G401 (cell line): ENCODE measurements at places on chromosomes 6 and 20. TPM values are rescaled to one million over a fixed set of nuclear protein-coding genes. Genes with fewer than 3 reads are reported as not detected.

DNA sequence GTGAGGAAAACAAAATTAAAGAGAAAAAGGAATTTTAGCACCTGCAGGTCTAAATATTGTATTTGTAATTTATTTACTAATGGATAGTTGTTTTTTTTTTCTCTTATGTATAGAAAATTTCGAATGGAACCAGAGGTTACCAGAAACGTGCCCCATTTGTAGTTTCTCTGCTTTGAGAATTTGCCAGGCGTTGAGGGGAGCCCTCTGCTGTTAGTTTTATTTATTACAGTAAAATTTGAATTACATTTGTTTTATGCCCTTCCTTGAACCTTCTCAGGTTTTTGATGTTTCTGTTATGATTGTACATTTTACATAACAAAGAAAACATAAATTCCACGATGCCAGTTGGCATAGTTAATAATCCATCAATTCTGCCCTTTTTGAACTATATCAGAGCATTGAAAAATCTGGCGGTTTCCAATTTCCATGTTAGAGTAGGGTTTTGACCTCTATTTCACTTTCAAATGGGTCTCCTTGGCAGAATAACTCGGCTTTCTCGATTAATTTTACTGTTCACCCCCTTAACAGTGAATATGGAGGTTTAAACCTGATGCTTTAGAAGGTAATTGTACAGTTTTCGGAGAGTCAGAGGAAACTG lies 35.1 kb upstream of the RFPL4B start:
- peak; percentile 11 for DNase-seq

DNA sequence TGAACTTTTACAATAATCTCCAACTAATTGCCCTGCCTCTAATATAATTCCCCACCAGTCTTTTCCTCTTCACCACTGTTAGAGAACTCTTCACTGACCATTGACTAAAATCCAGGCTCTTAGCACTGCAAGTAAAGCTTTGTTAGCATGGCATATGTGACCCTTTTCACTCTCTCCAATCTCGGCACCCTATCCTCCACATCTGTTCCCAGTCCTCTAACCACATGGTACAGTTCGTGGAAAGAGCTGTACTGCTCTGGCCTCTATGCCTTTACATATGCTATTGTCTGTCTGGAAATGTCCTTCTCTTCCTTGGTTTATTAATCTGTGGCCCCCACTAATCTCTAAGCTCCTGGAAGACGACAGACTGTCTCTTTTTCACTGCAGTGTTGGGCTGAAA lies 63.0 kb upstream of the EIF2S2 start:
- no peak for DNase-seq

CTAGE9 gene
- not detected in 2 replicates for total RNA-seq

- no peak for DNase-seq
Measured at GRCh38 chr6:47715782-47716181, 17.4 kb downstream of the ADGRF4 start.

SIRPB1 gene
- total RNA-seq, result 0.75 and 2.5 TPM in 2 replicates

GRCh38 chr20:33570743-33571142 lies 80.8 kb downstream of the CBFA2T2 start:
- no peak for DNase-seq

DNA sequence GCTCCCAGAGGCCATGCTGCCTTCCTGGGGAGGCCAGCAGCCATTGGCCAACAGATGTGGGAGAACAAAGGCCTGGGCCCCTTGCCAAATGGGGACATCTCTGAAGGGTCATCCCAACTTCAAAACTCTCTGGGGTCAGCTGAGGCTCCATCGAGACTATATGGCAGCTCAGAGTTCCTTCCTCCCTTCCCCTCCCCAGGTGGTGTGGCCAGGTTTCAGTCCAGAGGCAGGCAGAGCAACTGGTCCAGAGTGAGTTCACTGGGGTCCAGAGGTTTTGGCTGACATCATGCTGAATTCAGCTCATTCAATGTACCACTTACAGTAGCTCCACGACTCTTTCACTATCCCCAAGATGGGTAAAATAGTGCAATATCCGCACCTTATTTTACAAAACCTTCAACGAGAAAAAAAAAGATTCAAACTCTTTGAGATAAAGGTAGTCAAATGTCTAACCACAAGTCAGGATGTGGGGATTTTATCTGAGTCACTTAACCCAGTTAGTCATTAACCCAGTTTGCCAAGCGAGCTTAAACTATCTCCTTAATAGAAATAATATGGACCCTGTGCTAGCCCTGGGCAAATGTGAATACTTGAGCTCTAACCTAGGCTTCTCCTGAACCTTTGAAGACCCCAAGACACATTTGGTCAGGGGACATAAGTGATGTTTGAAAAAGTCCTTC lies 108.4 kb upstream of the PLEKHG1 start:
- DNase-seq, result no peak

ULBP3 gene
- total RNA-seq, result 0.37 and 2.5 TPM in 2 replicates

DNA sequence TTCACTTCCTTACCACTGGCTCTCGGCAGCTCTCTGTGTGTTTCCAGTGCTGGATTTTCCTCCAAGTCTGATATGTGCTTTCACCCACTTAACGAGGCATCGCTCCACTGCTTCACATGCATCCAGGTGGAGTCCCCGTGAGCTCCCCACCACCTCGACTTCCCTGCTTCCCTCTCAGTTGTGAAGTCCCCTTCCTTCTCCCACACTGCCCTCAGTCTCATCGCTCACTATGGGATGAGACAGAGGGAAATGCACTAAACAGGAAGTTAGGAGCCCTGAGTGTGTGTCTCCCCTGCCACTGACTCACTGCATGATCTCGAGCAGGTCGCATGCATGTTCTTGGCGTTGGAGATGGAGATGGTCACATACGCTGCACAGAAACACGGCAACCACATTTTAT lies 84.0 kb downstream of the MTHFD1L start:
- DNase-seq, result no peak

- no peak for DNase-seq
Measured at GRCh38 chr6:41036186-41036585, 2.8 kb downstream of the UNC5CL start.

GRCh38 chr20:62856931-62857619 lies 4.5 kb downstream of the TCFL5 start:
- DNase-seq, result no peak

POLH gene
- 8.2 and 16.9 TPM in 2 replicates for total RNA-seq

DNA sequence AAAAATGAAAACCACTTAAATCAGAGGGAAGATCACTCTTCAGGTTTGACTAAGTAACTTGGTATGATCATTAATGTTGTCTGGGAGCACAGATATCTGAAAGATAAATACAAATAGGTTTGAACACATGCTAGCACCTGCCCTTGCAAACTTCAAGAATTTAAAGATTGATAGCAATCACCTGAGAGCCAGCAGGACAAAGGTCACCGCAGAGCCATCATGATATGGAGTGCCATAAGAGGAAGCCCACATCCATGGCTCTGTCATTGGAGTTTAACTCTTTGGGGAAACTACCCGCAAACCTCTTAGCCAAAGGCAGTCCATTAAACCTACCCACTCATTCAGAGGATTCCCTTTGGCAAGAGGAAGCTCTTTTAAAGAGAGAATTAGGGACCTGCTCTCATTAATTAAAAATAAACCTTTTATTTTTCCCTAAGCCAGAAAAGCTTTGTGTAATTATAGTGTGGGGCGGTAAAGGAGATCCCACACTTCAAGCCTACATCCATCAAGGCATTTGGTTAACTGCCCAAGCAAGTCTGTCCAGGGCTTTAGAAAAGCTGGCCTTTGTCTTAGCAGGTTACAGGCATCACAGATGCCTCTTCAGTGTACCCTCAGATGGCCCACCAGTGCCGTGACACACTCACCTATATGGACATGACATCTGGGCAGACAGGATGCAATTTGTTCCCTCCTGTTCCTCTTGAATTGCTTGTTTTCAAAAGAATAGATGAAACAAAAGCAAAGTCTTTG lies 73.0 kb downstream of the SASH1 start:
- DNase-seq, result no peak

CDC5L gene
- 18.6 and 32.5 TPM in 2 replicates for total RNA-seq

DNA sequence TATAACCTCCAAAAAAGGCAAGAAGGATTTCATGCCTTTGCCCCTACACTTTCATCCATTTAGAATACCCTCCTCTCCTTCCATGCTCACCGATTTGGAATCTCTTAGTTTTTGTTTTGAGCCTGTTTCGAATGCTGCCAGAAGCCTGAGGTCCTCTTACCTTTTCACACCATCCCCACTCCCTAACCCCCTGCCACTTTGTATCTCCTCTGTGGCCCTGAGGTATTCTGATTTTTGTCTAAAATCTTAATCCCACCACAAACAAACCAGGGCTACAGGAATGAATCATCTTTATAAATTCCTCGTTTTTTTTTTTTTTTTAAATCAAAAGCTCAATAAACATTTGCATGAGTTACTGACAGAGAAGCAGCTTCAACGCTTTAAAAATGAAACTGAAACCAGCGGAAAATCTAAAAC lies 1.6 kb upstream of the RPS12 start:
- no peak for DNase-seq

GRCh38 chr6:71268735-71269437 lies 19.7 kb upstream of the OGFRL1 start:
- DNase-seq, result no peak
